Activated CD8-positive, alpha-beta memory T cell treated with anti-CD3 and anti-CD28 coated beads, Interleukin-2, amount 10 ng/mL, durations not matched to agents 7 days and 5 days (primary cell): ENCODE measurements at places on chromosomes 5 and 9. TPM values are rescaled to one million over a fixed set of nuclear protein-coding genes. Genes with fewer than 3 reads are reported as not detected.

The TUSC1 gene
- total RNA-seq, result not detected

DNA sequence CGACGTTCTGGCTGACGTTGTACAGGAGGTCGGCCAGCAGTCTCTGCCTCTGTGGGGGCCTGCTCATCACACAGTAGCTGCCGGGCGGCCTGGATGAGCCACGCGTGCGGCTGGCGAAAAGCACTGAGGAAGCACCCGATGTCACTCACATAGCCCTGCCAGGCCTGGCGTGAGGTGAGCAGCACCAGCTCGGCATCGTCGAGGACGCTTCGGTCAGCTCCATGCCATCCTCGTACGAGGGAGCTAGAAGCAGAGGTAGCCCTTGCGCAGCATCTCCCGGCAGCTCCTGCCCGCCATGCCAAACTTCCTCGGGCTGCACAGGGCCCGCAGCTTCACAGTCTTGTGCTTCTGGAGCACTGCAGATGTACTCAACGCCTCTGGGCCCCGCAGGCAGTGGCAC lies 6.2 kb downstream of the NDUFB6 start:
- peaks cover 30% of the 10 kb centered on the region for H3K4me1 ChIP-seq
- H3K27ac ChIP-seq, result no peak overlapping the region
- no peaks in the 10 kb centered on the region for H3K27me3 ChIP-seq
- DNase-seq, result no peak

- H3K27ac ChIP-seq, result no peak overlapping the region
- no peak overlapping the region for H3K4me3 ChIP-seq
- DNase-seq, result no peak
- no peaks in the 10 kb centered on the region for H3K27me3 ChIP-seq
These were observed 629.2 kb downstream of the BNC2 start for GRCh38 chr9:16241231-16241630.

The PCDHA9 gene
- total RNA-seq, result not detected

The PCDHGA10 gene
- total RNA-seq, result not detected

- no peaks in the 10 kb centered on the region for H3K36me3 ChIP-seq
- DNase-seq, result no peak
- H3K4me1 ChIP-seq, result no peaks in the 10 kb centered on the region
- no peaks in the 10 kb centered on the region for H3K27me3 ChIP-seq
- H3K4me3 ChIP-seq, result no peak overlapping the region
- H3K27ac ChIP-seq, result no peak overlapping the region
These were observed 1952.6 kb downstream of the MAT2B start for GRCh38 chr5:165457859-165458481.

DNA sequence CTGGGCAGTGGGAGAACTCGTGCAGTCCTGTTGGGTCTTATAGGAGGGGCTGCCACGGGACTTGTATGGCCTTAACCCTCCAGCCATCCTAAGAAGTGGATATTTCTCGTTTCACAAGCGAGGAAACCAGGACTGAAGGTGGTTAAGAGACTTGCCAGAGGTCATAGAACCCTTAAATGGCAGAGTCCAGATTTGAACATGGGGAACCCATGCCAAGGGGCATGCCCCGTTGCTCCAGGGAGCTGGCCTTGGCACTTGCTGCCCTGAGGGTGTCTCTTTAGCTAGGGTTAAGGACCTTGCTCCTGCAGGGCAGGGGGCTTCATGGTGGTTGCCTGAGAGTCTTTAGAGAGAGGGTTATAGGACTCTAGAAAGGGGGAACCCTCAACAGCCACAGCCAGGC lies 63.4 kb downstream of the DAB2IP start:
- H3K36me3 ChIP-seq, result no peaks in the 10 kb centered on the region
- no peak for DNase-seq
- H3K4me1 ChIP-seq, result no peaks in the 10 kb centered on the region

GRCh38 chr5:131239686-131240085 lies 24.2 kb upstream of the CDC42SE2 start:
- peaks cover 1% of the 10 kb centered on the region for H3K36me3 ChIP-seq
- peaks cover 7% of the 10 kb centered on the region for H3K4me1 ChIP-seq

The GAS1 gene
- total RNA-seq, result 0.12 TPM

DNA sequence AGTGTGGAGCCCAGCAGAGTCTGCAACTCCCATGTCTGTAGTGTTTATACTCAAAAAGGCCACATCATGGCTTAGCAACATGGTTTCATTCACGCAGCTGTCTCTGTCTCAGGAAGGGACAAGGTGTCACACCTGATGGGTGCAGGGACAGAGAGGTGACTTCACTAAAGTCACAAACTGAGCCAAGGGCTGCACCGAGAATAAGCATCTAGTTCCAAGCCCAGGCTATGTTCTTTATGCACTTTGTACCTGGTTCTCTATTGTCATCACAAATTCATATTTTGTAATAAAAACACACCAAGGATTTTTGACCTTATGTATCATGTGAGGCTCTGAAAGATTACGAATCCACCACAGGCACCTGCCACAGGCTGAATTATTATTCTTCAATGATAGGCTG lies 64.9 kb upstream of the STK32A start:
- no peaks in the 10 kb centered on the region for H3K36me3 ChIP-seq
- H3K4me3 ChIP-seq, result no peak overlapping the region
- peaks cover 2% of the 10 kb centered on the region for H3K4me1 ChIP-seq

- no peak overlapping the region for H3K27ac ChIP-seq
- H3K27me3 ChIP-seq, result no peaks in the 10 kb centered on the region
- H3K36me3 ChIP-seq, result peaks cover 44% of the 10 kb centered on the region
- no peak overlapping the region for H3K4me3 ChIP-seq
- DNase-seq, result no peak
- peaks cover 10% of the 10 kb centered on the region for H3K4me1 ChIP-seq
These were observed 124.9 kb downstream of the TTC39B start for GRCh38 chr9:15182101-15182551.
